Large intestine (tissue), 12 donors: ENCODE measurements at places on chromosomes 11 and 22. TPM values are rescaled to one million over a fixed set of nuclear protein-coding genes. Genes with fewer than 3 reads are reported as not detected.

The APLNR gene
- polyA plus RNA-seq, result 22.8 TPM

The KCNJ1 gene
- not detected for polyA plus RNA-seq

The TRIM22 gene
- polyA plus RNA-seq, result 15.2 TPM

The OR8A1 gene
- not detected for polyA plus RNA-seq

The OR52N4 gene
- polyA plus RNA-seq, result 0.04 TPM

The HYLS1 gene
- polyA plus RNA-seq, result 6.5 TPM

The PDXP gene
- polyA plus RNA-seq, result 24.7 TPM

The TTC12 gene
- 17.6 TPM for polyA plus RNA-seq

The NELL1 gene
- polyA plus RNA-seq, result 5.1 TPM

The C1QTNF4 gene
- polyA plus RNA-seq, result 3.7 TPM

The MYRF gene
- 55.5 TPM for polyA plus RNA-seq

The TCN1 gene
- polyA plus RNA-seq, result 0.37 TPM

The TUB gene
- polyA plus RNA-seq, result 15.2 TPM

The CLCF1 gene
- 9.6 TPM for polyA plus RNA-seq

The NXPE1 gene
- 0.07 TPM for polyA plus RNA-seq

The MOGAT2 gene
- 222 TPM for polyA plus RNA-seq

The TSPAN18 gene
- polyA plus RNA-seq, result 59.1 TPM

The PVALB gene
- 0.31 TPM for polyA plus RNA-seq
